ENCODE measurements at places on chromosomes 11 and 22.

DNA sequence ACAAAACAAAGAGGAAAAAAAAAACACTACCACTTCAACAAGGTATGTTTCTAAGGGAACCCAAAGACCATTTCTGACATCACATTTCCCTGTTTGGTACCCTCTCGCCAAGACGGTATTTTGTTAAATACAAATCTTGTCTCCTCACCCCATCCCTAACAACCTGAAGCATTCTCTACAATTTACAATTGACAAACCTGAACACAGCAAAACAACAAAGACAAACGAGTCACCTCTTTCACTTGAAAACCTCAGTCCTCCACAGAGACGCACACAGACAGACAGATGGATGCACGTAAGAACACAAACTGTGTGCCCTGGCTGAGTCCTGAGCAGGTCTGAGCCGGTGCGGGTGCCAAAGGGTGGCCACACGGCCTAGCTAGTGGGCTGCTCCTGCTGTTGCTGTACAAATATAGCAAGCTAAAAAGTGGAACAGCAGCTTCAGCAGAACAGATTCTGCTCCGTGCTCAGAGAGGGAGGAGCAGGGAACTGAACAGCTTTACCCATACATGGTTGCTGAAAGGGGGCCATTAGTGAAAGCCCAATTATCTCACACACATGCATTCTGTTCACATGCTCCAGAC lies 28.5 kb downstream of the CELF1 start:
- DNase-seq = no peak

- DNase-seq = peak; percentile 0
These were observed 15.7 kb upstream of the NXPE4 start for GRCh38 chr11:114610984-114611944.

- peak; percentile 46 for DNase-seq
These were observed at the start of gene DKK3 for GRCh38 chr11:12007769-12008737. DKK3 (minus strand) TSS chr11:12008626; CDS start chr11:12008582, 44 bp downstream.

- DNase-seq = no peak
These were observed 2.2 kb downstream of the GLB1L3 start for GRCh38 chr11:134278356-134278755.

- DNase-seq = no peak
These were observed 55.2 kb downstream of the PPFIBP2 start for GRCh38 chr11:7569044-7569443.

- no peak for DNase-seq
These were observed 6.6 kb downstream of the RASSF10 start for GRCh38 chr11:13015753-13016152.

DNA sequence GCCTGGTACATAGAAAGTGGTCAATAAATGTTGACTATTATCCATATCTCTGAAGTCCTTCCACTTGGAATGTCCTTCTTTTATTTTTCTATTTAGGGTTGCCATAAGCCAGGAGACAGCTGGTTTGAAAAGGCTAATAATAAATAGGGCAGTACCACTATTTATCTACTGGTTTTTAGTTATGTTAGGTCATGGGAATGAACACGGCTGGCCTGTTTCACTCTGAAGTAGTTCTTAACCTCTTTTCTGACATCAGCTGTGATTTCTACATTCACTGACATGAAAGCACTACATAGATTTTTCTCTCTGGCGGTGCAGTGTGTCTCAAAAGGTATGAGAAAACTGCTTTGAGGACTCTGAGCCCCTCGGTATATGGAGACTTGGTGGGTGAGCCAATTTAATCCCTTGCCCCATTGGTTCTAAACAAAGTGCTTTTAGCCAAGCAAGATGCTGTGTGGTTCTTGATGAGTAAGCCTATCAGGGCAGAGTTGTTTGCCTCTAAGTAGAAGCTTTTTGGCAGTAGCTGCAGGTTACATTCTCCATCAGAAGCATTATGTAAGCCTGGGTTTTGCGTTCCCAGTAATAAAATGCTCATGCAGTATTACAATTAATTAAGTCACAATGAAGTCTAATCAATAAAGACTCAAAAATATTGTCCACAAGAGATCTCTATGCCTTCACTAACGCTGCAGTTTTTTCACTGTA lies 48.7 kb upstream of the APOA1 start:
- no peak for DNase-seq

DNA sequence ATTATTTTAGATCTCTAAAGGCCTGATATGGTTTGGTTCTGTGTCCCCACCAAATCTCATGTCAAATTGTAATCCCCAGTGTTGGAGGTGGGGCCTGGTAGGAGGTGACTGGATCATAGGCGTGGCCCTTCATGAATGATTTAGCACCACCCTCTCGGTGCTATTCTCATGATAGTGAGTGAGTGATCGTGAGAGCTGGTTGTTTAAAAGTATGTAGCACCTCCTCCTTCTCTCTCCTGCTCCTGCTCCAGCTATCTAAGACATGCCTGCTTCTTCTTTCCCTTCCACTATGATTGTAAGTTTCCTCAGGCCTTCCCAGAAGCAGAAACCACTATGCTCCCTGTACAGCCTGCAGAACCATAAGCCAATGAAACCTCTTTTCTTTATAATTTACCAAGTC lies 114.1 kb downstream of the SERGEF start:
- no peak for DNase-seq

DNA sequence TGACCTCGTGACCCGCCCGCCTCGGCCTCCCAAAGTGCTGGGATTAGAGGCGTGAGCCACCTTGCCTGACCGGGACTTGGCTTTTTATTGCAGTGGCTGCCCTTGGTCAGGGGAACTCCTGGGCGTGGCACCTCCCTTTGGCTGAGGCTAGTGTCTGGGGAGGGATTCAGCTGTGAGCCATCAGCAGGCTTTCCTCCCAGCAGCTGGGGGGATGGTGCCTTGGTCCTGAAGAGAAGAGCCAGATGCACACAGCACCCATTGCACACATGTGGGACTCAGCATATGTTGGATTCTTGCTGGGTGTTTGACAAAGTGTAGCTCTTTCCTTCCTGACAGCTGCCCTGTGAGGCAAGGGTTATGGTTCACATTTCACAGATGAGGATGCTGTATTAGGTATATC lies 8.4 kb downstream of the CYTH4 start:
- DNase-seq = peak; percentile 22

- no peak for DNase-seq
These were observed 13.9 kb upstream of the ACCSL start for GRCh38 chr11:44033856-44034255.

DNA sequence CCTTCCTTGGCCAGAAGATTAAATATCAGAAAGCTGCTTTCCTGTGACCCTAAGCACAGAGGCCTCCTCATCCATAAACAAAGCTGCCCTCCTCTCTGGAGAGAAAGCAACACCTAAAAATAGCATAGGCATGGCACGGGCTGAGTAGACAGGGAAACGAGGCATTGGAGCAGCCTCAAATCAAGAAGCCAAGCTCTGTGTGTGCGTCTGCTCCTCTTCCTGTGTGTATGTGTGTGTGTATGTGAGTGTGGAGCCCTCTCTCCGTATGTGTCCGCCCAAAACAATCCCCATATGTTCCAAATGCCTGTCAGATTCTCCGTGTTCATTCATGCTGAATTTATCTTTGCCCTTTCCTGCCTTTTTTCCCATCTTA lies 24.0 kb downstream of the KCNJ5 start:
- DNase-seq = no peak

GRCh38 chr11:118677977-118678376 lies 1.5 kb downstream of the TREH start:
- no peak for DNase-seq

GRCh38 chr11:128775468-128775867 lies 81.6 kb downstream of the FLI1 start:
- DNase-seq = no peak

DNA sequence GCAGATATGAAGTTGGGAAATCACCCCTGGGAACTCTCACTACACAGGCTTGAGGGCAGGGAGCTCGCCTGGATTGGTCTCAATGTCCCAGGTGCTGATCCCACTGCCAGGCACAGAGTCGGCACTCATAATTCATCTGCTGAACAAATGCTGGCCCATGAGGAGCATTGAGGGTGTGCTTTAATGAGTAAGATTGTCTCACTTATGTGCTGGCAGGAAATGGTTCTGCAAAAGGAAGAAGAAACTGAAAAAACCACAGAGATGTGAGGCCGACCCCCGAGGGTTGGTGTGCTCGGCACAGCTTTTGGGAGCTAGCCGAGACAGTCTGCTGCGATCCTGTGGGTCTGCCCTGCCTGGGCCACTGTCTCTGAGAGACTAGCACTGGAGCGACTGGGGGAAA lies 9.4 kb downstream of the PLAAT2 start:
- DNase-seq = peak; percentile 43

DNA sequence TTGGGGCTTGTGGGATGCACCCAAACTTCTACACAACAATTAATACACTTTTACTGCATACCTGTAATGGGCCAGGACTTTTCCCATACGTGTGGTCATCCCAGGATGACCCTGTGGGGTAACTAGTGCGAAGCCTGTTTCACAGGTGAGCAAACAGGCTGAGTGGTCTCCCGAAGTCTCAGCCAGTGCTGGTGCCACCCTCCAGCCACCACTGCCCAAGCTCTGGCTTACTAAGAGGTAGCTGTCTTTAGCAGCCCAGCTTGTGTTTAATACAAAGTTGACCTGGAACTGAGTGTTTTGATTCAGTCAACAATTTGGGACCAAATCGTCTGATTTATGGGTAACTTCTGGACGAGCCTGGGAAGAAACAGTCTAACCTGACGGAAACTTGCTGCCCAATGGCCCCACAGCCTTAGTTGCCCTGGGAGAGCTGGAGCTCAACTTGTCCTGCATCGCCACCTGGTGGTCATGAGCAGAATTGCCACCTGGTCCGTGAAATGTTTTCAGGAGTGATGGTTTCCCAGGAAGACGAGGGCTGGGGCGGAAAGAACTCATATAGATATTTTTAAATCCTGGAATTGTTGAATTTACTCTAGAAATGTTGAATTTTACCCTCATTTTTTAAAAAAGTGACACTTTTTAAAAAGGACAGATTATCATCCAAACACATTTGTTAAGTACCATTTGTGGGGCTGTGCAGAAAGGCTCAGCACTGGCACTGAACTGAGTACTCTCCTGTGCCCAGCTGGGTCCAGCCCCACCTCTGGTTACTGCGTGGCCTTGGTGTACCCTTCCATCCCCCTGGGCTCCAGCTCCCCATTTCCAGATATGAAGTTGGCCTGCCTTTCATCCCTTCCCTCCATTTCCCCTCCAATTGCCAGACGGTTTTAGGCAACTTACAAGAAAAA lies 95.5 kb upstream of the PARVA start:
- DNase-seq = peak; percentile 84

- DNase-seq = no peak
These were observed 43.1 kb upstream of the FGF3 start for GRCh38 chr11:69862331-69862771.

GRCh38 chr22:35995772-35996171 lies 32.9 kb downstream of the RBFOX2 start:
- DNase-seq = peak; percentile 98
